ENCODE measurements at places on chromosomes 5 and 9.

DNA sequence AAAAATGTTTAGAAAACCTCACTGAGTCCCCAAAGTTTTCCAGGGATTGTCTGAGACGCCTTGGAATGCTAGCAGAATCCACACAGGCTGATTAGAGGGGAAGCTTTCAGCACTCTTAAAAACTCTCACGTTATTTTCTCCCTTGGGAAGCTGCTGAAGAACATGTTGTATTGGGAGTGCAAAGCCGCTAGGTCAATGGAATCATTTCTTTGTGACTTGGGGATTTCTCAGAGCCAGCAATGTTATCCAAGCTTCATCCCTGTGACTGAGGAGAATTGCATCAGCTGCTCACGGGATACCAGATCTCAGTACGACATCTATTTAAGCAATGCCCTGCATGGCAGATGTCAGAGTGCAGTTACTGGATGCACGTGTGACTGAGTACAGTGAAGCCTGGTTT lies 426.4 kb upstream of the MPDZ start:
- DNase-seq = no peak

GRCh38 chr5:160183075-160183474 lies 46.2 kb upstream of the FABP6 start:
- DNase-seq = no peak

- DNase-seq = no peak
Measured at GRCh38 chr5:132839426-132840301, 9.2 kb upstream of the SHROOM1 start.

DNA sequence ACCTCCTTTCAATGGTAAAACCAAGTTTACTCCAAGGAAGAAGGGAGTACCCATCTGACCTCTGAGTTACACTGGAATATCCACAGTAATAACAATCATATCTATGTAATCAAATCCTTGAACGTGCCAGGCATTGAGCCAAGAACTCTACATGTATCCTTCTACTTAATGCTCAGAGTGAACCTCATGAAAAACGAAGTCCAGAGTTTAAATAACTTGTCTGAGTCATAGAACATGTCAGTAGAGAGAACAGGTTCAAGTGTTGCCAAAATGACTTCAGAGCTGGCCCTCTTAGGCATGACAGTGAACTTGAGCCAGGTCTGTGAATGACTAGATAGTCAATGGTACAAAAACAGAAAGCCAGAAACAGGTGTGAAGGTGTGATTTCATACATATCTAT lies 164.1 kb upstream of the ZNF618 start:
- no peak for DNase-seq

DNA sequence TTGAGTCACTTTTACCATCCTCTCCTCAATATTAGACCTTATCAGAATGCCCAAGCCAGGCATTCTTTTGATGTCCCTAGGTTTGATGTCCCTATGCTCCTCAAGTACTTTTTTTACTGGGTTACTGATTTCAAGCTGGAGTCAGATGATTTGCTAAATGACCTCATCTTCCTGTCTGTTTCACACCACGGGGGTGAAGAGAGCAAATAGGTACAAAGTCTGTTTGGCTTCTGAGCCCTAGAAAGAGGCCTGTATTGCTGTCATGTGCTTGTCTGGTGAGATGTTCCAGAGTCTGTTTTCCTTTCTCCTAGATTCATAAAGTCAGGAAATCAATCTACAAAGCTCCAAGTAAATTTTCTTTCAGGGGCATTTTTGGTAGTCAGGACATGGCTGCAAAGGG lies 12.7 kb upstream of the DAB2 start:
- no peak for DNase-seq

DNA sequence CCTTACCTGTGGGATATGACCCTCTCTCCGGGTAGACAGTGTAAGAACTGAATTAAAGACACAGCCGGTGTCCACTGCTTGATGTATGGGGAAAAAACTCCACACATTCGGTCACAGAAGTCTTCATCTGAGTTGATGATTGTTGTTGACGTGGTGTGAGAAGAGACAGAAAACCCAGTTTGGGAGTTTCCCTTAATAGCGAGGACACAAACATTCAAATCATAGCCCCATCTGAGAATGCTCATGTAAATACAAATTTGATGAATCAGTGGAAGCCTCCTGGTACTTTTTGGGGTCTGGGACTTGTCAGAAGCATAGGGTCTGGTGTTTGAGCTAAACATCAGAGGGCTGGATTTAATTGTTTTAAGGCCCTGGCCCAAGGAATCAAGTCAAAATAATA lies 11.0 kb downstream of the HAVCR1 start:
- DNase-seq = no peak

All from NCI-H345 (cell line).